ENCODE measurements at places on chromosomes 5 and 9. TPM values are rescaled to one million over a fixed set of nuclear protein-coding genes. Genes with fewer than 3 reads are reported as not detected.

The NSG2 gene
- total RNA-seq = not detected

DNA sequence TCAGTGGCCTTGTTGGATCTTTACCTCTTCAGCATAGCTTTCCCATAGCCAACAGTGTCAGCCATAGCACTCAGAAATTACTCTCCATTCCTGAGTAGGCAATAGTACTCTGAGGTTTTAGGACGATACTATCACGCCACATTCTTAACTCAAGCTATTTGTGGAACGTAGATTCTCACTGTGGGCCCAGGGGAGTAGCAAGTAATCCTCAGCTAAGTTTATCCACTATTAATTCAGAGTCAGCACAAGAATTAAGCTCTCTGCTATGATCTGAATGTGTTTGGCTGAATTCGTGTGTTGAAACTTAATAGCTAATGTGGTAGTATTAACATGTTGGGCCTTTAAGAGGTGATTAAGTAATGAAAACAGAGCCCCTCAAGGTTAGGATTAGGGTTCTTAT, 858.8 kb upstream of the NUDT12 start:
- no peak for DNase-seq

The MLANA gene
- total RNA-seq = 1.2 TPM

GRCh38 chr5:14868771-14869170, 2.8 kb downstream of the ANKH start:
- DNase-seq = no peak

DNA sequence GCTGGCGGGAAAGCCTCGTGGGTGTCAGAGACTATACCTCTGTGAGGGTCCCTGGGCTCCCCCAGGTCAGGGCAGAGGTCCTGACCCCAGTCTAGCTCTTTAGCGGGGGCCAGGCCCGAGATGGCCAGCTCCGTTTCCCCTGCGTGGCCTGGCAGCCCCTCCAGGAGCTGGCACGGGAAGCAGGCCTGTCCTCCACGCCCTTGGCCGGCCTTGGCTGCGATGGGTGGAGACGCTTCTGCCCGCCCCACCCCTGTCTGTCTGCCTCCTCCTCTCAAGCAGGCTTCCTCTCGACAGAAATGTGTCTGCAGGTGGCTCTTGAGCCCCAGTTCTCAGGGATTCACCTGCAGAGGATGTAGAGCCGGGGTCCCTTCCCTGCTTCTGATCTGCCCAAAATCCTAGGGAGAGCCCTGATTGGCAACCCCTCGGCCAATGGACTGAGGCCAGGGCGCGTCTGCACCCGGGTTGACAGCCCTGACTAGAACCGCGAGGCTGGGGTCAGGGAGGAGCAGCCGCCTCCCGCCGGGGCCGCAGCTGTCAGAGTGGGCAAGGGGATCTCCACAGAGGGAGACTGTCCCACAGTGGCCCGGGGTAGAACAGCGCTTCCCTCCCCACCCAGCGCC, 2.6 kb upstream of the GRIN1 start:
- DNase-seq = no peak

GRCh38 chr5:119131530-119132304, 60.8 kb downstream of the DMXL1 start:
- no peak for DNase-seq

DNA sequence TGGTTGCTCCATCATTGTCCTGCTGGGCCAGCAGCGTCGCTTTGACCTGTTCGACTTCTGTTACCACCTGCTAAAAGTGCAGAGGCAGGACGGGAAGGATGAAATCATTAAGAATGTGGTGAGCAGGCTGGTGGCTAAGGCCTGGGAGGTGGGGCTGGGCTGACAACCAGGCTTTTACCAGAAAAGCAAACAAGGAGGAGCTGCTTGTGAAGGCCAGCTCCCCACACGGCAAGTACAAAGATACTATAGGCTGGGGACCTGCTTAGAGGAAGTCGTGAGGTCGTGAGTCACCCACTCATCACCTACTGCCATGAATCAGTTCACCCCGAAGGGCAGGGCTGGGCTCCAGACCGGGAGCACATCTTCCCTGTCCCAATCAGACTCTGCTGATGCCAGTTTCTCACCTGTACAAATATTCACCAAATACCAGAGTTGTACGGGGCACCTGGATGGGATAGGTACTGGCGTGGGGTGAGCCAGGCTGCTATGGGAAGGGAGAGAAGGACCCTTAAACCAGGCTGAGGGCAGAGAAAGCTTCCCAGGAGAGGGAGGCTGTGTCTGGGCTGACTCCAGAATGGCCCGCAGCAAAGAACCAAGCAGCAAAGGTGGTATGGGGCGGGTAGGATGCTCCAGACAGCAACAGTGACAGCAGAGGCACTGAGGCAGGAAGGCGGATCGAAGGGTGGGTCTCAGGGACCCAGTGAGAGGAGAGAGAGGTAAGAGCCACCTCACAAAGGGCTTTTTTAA, 69.3 kb upstream of the NIPAL4 start:
- no peak for DNase-seq

DNA sequence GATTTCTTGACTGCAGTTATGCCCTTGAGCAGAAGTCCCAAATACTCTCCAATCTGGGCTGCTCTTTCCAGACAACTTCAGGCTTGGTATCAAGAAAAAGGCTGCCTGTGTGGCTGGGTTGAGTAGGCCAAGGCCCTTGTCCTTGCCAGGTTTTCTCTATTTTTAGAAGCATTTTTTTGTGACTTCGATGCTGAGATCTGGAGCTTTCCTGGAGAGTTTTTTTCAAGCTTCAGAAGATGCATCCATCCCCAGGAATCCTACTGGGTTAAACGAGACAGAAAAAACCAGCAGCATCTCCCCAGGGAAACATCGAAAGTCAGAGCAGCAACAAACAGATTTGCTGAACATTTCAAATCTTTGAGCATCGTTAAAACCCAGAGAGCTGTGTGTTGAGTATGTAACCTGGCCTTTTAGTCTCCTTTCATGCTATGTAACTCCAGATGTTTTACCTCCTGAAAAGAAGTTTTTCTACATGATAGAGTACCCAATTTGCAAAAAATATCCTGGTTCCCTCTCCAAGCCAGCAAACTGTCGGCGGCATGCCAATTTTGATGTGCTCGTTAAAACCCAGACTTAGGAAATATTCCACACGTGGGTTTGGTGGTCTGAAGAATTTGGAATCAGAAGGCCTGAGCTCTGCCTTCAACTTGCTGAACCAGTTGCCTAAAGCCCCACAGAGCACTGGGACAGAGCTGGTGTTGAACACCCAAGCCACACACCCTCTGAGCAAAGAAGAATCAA, 98.1 kb upstream of the ALDH1B1 start:
- peak; percentile 79 for DNase-seq

- DNase-seq = no peak
Measured at GRCh38 chr5:102411-103043, 10.6 kb downstream of the PLEKHG4B start.

- no peak for DNase-seq
Measured at GRCh38 chr5:31995006-31995405, 179.1 kb downstream of the GOLPH3 start.
